ELR (cell line): ENCODE measurements at places on chromosomes 5 and 9.
A peak's percentile ranks its signal among the peaks of the same experiment; 100 is the strongest.

GRCh38 chr9:18710065-18710464, 236.1 kb downstream of the ADAMTSL1 start:
- DNase-seq: peak; percentile 7

DNA sequence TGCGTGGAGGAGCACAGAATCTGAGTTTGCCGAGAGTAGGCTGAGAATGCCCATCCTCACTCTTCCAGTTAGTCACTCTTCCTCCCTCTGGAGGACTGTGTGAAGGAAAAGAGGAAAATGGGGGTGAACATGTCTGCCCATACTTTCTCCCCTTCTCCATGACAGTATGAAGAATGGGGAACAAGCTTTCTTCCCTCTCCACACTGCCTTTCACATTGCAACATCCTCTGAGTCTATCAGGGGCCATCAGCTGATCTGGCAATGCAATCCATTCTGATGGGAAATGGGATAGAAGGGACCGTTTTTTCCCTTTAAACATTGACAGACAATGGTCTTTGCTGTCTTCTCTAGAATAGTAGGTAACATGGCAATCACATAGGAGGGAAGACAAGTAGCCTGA, 56.8 kb downstream of the UGCG start:
- DNase-seq: no peak

DNA sequence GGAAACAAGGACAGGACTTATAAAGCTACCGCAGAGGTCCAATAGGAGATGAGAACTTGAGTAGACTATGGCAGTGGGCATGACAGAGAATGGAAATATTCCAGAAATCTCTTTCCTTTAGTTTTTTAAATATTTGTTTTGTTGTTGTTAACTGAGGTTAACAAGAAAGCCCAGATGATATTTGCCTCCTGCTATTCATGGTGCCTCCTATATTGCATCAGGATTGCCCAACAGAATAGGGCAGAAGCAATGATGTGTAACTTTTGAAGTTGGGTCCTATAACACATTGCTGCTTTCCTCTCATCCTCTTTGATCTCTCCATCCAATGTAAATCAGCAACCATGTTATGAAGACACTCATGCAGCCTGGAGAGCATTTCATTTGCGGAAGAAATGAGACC, 42.8 kb downstream of the PDE4D start:
- no peak for DNase-seq

DNA sequence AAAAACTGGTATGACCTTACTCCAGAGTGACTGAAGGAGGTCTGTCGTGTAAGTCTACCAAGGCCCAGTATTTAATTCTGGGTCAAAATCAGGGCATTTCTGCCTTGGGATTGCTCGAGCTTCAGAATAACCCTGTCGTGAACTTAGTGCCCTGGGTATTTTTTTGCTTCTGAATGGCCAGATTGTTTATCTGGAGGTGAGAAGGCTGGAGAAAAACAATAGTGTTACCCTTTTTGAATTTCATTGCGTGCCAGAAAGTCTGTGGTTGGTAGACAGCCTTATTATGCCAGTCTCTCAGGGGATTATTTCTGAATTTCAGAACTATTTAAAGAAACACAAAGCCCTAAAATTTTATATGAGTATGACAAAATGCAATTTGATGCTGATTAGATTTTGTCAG, 323.4 kb downstream of the CSNK1G3 start:
- DNase-seq: no peak

DNA sequence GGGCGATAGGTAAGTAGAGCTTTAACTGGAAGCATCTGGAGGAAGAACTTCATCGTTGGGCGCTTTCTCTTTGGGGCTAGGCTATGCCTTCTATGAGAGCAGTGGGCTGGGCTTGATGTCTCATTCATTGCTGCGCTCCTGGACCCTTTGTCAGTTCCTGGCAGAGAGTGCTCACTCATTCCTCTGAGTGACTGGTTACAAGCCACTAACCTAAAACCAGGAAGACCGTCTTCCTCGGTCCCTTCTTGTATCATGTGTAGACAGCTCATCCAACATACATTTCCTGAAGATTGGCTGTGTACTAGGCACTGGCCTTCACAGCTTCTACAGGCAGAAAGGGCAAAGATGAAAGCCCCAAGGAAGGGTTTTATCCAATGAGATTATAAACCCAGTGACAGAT, 6.4 kb downstream of the SWI5 start:
- DNase-seq: peak; percentile 98
